ENCODE measurements at places on chromosomes 1 and 21.

- no peak for DNase-seq
Observed at GRCh38 chr1:12124693-12125421, 41.9 kb upstream of the TNFRSF1B start.

- no peak for DNase-seq
Observed at GRCh38 chr1:113874012-113874879, 2.7 kb upstream of the PTPN22 start.

GRCh38 chr1:53735681-53736080 lies 3.3 kb downstream of the GLIS1 start:
- DNase-seq = no peak

GRCh38 chr1:234875953-234876855 lies 252.4 kb downstream of the TOMM20 start:
- no peak for DNase-seq

- DNase-seq = no peak
Observed at GRCh38 chr1:203349773-203350524, 973 bp downstream of the FMOD start.

DNA sequence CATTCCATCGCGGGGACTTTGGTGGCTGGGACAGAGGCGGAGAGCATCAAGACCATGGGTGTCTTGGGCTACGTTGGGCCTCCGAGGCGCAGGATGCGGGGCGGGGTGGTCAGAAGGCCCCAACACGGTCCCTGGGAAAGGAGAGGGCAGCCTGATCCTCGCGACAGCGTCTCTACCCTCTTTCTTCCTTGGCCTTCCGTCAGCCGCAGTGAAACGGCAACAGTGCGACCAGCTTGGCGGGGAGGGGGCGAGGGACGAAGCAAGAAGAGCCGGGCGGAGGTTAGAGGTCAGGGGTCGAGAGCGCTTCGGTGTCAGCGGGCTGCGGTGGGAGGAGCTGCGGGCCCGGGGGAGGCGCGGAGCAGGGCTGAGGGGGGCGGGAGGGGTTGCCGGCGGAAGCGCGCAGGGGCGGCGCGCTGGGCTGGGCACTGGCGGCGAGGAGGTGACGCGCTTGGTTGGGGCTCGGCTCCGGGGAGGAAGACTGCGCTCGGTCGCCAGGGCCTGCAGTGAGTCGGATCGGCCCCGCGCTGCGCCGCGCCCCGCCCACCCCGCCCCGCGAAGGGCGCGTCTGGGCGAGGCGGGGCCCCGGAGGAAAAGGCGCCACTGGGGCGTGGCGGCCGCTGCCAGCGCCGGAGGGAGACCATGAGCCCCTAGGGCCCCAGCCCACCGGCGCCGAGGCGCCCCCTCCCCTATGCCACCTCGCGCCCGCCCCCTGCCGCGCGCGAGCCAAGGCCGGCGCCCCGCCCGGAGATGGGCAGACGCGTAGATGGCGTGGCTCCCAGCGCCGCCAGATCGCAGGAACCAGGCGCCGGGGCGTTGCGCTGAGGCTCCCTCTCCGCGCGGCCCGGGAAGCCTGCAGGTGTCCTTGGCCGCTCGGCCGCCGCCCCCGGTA lies at the start of gene KCNC4:
Gene KCNC4, plus strand, starts transcription at position 600 of the 889 bp plus-strand sequence. CDS start 1,186 bp downstream, outside the sequence.
- peak; percentile 78 for DNase-seq

DNA sequence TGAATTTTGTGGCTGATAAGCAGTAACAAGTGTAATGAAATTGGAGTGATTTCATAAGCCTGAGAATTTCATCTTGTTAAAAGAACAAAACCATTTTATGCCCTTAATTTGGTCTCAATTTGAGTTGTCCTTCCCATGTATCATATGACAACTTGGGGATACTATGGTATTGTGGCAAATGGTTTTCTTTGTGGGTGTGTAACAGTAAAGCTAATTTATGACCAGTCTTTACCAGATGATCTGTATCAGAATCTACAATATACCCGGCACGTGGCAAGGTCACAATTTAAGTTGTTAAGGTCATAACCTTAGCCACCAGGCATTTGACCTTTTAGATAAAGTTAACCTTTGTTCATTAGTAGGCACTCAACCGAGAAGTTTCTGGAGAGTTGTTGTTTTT lies 9.1 kb downstream of the NFIA start:
- DNase-seq = no peak

DNA sequence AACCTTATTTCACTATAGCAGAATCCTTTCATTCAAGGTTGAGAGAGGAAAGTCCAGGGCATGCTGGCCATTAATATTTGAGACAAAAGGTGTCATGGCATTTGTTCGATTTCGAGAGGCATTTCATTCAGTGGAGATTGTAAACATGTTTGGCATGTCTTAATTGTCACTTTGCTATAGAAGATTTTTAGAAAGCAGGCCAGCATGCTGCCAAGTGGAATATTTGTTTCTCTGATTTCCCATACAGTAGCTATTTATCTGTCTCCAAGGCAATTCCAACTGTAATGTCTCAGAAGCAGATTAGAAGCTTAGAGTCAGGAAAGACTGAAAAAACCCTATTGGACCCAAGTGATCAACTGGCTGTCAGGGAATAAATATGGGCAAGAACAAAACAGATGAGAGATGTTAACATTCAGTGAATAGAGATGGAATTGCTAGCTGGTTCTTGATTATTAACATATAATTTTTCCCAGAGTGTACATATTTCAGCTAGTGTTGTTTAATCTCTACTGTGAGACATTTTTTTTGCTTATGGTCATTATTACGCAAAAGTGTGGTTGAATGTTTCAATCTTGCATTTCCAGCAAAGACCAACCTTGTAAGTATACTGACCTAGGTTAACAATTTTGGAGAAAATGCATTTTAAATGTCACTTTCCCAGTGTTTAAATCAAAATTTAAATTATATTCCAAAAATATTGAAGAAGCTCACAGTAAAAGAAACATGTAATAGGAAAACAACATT lies 174.6 kb downstream of the KCNK2 start:
- no peak for DNase-seq

DNA sequence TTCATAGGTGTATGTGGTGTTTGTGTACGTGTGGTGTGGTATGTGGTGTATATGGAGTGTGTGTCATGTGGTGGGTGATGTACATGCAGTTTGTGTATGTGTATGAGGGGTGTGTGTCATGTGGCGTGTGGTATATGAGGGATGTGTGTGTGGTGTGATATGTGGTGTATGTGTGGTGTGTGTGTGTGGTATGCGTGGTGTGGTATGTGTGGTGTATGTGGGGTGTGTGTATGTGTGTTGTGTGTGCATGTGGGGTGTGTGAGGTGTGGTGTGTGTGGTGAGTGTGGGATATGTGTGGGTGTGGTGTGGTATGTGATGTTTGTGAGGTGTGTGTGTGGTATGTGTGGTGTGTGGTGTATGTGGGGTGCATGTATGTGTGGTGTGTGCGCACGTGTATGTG lies 272.4 kb downstream of the PCP4 start:
- no peak for DNase-seq

GRCh38 chr1:209723265-209723664 lies 18.6 kb downstream of the HSD11B1 start:
- no peak for DNase-seq

DNA sequence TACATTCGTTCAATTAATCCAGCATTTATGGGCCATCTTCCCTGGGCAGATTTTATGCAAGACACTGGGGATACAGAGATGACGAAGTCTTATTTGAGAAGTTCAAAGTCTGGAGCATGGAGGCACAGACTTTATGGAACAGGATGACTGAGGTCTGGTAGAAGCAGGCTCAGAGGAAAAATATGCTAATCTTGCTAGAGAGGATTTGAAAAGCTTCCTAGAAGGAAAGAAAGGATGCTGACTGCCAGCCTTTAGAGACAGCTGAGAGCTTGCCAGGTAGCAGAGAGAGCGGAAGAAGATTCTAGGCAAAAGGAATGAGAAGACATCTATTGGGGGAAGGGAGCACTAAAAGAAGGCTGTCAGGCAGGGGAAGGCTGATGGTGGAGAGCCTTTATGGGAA lies 75.5 kb upstream of the ATP5PO start:
- peak; percentile 6 for DNase-seq

GRCh38 chr1:180462102-180462501 lies 40.3 kb downstream of the ACBD6 start:
- DNase-seq = no peak

DNA sequence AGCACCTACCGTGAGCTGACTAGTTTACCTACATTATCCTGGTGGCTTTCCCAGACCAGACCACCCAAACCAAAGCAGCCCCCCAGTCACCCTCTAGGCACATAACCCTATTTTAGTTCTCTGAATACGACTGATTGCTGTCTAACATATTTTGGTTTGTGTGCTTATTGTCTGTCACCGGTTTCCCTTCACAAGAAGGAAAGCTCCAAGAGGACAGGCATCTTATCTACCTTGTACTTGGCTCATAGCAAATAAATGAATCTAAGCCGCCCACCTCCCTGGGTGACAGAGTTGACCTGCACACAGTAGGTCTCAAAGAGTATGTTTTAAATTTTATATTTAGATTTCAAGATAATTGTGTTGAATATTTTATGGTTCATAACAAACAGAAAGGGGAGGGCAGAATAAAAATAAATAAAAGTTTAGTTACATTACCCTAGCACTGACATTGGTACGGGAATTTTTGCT lies 904 bp upstream of the PRDX6 start:
- DNase-seq = no peak

- no peak for DNase-seq
Observed at GRCh38 chr1:40736085-40736531, 44.6 kb downstream of the NFYC start.

GRCh38 chr1:235078480-235079381 lies 49.9 kb downstream of the TOMM20 start:
- DNase-seq = no peak

- no peak for DNase-seq
Observed at GRCh38 chr1:230753586-230754251, 6.5 kb downstream of the CAPN9 start.

- DNase-seq = no peak
Observed at GRCh38 chr1:85283475-85284199, 7.2 kb upstream of the BCL10 start.

- DNase-seq = no peak
Observed at GRCh38 chr1:114023377-114023776, 44.1 kb downstream of the OLFML3 start.

DNA sequence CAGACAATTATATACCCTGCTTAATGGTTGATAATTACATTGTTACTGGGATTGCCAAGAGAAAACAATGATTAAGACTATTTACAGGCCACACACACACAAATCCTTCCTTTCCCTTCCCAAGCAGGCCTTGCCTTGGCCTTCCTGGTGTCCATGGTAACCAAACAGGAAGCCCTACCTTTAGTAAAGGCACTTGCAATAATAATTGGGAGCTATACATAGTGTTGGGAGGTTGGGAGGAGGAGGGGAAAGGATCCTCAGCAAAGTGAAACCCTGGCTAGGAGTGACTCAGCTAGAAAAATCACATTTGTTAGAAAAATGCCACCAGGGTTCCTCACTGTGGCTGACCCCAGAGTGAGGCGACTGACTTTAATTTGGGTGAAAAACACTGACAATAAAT lies 122.3 kb upstream of the ADAR start:
- no peak for DNase-seq

DNA sequence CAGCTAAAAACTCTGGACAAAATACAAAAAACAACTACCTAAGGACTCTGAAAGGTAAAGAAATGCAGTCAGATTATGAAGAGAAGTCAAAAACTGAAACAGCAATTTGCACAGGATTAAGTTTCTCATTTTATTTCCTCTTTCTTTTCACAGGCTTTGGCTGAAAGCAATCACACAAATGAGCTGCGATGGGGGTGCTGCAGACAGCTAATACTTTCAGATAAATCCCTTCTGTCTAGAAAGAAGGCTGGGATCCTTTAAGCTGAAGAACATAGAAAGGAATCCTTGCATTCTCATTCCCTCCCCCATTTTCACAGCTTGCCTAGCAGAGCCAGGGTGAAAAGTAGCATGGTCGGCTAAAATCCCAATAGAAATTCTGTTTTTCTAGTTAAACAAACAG lies 32.0 kb upstream of the PRDX6 start:
- no peak for DNase-seq

GRCh38 chr1:19397217-19397945 lies 85.3 kb downstream of the SLC66A1 start:
- DNase-seq = no peak

DNA sequence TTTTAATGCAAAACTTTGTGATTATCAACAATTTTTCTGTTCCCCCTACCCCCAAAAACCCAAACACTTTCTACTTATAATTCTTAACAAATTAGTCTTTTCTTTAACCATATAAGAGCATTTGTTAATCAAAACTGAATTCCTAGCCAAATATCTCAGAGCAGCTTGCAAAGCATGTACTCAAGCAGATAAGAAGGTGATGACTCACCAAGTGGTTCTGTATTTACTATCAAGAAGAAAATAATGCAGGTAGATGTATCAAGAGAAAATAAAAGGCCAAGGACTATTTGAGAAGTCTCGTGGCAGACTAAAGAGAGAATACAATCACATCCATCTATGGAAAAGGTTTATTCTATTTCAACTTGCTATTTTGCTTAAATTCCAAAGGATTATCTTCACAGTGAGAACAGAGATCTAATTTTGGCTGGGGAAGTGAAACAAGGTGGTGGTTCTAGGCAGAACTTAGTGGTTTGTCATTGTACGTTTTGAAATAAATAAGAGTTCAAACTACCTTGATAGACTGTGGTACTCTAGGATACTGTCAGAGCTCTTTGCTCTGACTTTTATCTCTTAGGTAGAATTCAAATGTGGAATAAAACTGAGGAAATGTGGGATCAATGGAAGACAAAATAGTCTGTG lies 94.7 kb upstream of the NRIP1 start:
- DNase-seq = no peak
